ENCODE measurements at places on chromosomes 11 and 22. TPM values are rescaled to one million over a fixed set of nuclear protein-coding genes. Genes with fewer than 3 reads are reported as not detected.

DNA sequence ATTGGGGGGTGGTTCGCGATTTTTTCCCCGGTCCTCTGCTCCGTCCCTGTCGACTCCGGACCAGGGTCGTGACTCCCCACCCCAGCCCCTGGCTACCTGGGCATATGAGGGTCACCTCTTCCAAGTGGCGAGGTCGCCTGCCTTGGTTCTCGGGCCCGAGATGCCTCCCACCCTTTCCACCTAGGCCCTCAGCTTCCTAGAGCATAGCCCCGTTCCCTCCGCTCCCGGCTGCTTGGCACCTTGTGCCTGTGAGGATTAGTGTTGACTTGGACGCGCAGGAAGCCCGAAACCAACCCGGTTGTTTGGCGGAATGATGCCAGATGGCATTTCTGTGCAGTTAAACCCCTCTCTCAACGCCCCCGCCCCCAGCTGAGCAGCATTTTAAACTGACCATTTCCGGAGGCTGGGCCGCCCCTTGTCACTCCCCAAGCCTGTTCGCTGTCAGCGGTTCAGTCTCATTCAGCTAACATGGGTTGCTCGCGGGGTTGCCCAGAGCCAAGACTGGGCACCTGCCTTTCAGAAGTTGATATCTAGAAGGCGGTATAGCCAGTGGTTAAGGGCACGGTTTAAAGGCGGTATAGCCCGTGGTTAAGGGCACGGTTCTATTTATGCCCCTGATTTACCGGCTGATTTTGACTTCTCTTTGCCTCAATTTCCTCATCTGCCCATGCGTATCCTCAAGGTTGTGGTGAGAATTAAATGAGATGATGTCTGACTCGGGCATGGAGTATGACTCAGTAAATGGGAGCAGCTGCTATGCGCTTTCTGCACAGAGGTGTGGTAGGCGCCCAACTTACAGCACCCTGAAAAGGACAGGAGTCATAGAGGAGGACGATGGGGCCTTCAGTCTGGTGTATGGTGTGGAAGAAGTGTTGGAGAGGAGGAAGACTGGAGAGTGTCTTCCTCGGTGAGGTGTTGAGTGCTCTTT, 639 bp downstream of the INCENP start:
- no peak for DNase-seq

GRCh38 chr22:25083056-25083806, 116.4 kb upstream of the CRYBB3 start:
- no peak for DNase-seq

DNA sequence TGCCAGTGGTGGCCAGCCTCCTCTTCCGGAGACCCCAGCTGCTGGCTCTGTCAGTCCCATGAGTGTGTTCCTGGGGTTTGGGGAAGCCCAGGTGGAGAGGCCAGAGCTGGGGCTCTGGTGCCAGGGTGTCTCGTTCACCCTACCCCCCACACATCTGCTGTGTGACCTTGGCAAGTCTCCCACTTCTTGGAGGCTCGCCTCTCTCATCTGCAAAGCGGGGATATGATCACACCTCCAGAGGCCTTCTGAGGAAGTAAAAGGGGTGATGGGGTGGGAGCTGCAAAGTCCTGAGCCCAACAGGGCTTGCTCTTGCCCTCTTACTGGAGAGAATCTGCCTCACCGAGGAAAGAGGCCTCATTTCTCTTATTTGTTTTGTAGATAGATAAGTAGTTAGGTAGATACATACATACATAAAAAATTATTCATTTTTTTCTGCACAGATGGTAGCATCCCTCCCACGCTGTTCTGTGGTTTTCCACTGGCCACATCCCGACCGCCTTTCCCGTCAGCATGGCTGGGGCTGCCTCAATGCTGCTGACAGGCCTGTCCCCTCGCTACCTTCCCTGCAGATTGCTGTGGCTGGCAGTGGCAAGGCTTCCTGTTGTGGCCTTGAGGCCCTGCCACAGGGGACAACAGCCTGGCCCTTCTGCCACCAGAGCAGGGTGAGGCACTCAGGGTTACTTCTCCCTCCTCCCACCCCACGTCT, 23.9 kb downstream of the MYO7A start:
- DNase-seq = no peak

- DNase-seq = no peak
Observed at GRCh38 chr11:121553806-121554205, 101.0 kb upstream of the SORL1-AS1 start.

GRCh38 chr11:17767914-17768313, 33.3 kb downstream of the KCNC1 start:
- no peak for DNase-seq

GRCh38 chr11:67640021-67640757, 626 bp upstream of the TBX10 start:
- DNase-seq = peak; percentile 86

Gene MUC6
- not detected for total RNA-seq
